ENCODE measurements at places on chromosomes 2 and 18.

DNA sequence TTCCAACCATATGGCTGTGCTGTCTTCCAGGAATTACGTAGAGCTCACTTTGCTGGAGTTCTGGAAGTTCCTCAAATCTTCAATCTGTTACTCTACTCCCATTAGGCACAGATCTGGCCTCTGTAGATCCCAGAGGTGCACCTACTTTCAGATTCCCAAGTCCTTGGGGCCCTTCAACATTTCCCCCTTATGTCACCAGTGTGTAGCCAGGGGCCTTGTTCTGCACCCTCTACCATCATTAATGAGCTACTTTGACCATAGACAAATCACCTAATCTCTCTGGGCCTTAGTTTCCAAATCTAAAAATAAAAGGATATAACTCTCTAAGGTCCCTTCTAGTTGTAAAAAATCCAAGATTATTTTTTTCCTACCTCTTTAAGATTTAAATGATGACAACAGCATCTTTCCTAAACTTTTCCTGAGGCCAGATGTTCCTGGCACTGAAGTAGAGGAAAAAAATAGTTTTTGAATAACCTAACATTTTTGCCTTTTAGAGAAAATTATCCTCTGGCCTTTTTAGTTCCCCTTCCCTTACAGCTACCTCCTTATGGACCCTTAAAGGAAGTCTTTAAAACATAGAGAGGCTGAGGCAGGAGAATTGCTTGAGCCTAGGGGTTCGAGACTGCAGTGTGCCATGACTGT, 31.0 kb upstream of the WIPF1 start:
- DNase-seq: no peak

DNA sequence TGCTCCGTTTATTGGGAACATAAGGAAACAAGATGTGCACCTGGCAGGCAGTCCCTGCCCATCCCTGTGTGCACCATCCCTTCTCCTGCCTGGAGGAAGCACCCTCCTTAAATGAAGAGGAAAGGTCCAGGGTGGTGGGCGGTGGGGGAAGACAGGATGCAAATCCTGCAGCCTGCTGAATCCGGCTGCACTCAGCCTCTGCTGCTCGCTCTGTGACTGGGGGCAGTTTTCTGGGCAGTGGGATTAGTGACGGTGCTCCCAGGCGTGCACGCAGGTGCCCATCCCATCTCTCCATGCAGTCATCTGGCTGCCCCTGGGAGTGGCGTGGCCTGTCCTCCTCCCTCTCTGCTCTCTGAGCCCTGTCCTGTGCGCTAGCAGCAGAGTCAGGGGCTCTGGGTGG, 371.3 kb upstream of the MYT1L start:
- no peak for DNase-seq

DNA sequence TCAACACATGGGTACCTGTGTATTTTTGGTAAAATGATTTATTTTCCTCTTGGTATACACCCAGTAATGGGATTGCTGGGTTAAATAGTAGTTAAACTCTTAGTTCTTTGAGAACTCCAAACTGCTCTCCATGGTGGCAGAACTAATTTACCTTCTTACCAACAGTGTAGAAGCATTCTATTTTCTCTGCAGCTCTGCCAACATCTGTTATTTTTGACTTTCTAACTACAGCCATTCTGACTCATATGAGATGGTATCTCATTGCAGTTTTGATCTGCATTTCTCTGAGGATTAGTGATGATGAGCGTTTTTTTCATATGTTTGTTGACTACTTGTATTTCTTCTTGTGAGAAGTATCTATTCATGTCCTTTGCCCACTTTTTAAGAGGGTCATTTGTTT, 180.6 kb downstream of the FSIP2 start:
- DNase-seq: no peak

DNA sequence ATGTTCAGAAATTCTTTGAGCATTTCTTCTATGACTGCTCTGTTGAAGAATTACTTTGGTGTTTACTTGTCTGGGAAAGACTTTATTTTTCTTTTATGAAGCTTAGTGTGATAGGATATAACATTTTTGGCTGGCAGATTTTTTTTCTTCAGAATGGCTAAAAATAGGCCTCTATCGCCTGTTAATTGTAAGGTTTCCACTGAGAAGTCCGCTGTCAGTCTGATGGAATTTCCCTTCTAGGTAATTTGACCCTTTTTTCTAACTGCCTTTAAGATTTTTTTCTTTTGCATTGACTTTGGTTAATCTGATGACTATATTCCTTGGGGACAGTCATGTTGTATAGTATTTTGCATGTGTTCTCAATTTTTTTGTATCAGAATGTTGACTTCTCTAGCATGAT, 590.7 kb downstream of the ADCYAP1 start:
- no peak for DNase-seq

DNA sequence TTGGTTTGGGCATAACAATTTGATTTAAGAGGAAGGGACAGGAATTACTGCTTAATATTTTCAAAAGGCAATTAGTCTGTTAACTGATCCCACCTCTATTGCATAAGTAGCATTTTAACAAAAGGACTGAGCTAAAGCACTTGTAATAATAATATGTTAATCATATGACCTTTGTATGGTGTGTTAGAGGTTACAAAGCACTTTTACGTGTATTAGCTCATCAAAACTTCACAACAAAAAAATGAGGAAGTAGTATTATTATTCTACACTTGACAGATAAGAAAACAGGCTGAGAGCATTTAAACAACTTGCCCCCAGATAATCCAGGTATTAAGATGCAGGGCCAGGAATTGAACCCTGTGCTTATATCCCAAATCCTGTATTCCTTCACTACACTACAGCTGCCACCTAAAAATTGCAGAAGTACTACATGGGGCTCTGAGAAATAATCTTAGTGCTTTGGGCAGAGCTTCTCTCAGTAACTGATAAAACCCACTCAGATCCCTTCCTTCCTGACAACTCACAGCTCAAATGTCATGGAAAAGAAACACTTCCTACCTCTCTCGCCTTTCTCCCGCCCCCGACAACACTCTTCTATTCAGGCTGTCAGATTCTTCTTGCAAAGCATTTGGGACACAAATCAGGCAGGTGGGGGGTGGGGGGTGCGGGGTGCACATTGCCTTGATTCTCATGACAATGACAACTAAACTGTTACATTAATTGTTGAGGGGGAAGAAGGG, 20.7 kb upstream of the KCTD1 start:
- DNase-seq: no peak

GRCh38 chr2:10392951-10393639, 55.0 kb downstream of the ODC1 start:
- DNase-seq: no peak

DNA sequence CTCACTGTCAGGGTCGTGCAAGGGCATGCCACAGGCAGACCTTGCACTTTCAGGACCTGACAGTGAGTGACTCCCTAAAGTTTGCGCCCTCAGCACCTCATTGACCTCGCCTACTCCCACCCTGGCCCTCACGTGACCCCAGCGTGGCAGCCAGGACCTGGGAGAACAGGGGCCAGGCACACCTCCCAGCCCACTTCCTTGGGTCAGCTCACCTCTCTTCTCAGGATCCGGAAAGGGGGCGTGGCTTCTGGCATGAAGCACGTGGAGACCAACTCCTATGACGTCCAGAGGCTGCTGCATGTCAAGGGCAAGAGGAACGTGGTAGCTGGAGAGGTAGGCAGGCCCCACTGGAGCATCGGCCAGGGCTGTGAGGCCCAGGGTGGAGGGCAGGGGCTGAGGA, 8.8 kb downstream of the VIL1 start:
- DNase-seq: no peak

DNA sequence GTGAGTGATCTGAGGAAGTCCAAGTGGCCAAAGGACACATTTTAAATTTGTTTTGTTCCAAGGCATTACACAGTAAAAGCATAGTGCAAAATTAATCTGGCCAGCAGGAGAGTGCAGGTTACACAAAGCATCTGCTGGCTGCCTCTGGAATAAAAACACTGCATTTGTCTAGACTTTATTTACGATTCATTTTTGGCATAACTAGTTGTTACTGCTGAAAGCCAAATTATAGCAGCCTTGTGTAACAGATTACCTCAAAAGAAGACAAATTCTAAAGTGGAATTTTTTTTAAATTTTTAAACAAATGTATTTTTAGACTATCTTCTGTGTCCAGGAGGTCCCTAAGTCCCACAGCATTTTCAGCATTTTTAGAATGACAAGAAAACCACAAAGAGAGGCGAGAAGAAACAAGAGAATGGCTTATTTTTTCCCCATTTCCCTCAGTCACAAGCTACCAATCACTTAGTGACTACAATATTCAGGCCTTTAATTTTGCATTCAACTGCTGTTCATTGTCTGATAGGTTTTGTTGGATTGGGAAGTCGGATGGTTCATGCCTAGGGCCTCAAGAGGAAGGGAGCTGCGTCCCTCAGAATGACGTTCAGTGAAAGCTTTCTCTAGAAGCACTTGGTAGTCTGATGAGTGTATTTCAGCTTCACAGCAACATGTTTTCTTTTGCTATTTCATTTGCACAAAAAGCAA, 46.0 kb downstream of the TMEFF2 start:
- no peak for DNase-seq
